Brain microvascular endothelial cell (primary cell): ENCODE measurements at places on chromosomes 7 and 10.
A peak's percentile ranks its signal among the peaks of the same experiment; 100 is the strongest.

- no peak for DNase-seq
Measured at GRCh38 chr7:133618970-133619369, 366.1 kb downstream of the EXOC4 start.

DNA sequence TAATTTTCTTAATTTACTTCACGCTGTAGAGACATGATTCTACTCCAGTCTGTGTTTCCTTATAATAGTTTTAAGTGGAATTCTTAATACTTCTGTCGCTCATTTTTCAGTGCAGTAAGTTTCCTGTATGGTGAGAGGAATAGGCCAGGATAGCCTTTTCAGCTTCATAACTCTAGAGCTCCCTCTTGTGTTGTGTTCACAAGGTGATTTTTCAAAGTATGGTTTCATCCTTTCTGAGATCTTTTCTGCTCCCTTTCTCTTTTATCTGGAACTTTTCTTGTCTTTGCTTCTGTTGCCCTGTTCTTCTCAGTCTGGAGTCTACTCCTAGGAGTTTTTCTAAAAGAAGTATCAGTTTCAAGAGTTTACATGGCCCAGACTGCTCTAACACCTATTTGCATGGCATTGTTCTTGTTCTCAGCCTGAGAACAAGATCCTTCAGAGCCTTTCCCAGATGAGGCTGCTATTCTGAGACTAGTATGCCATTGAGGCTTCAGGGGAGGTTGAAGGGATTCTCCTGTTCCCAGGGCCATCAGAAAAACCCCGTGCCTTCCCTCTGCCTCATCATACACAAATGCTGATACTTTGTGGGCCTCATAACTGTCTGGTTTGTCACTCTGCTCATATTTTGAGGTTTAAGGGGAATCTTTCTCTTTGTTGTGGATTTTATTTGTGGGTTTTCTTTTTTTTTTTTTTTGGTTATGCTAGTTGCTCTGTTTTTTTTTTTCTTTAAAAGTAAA lies 21.8 kb downstream of the NET1 start:
- DNase-seq: peak; percentile 88

DNA sequence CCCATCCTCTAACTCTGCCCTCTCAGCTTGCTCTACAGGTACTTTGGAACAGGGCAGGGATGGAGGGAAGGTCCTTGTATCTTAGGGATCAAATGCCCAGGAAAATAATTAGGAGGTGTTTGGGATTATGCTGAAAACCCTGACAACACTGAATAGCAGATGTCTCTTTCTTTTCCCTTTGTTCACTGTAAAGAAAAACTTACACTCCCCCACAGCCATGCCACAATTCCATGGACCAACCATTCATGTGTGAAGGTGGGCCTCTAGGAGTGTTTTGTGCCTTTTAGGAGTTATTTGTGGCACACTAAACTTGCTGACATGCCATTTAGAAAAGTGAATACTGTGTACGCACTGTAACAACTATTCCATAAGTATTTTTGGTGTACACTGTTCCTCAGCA lies 108.1 kb downstream of the SNX10 start:
- DNase-seq: no peak

GRCh38 chr7:81484261-81484660 lies 285.6 kb downstream of the HGF start:
- peak; percentile 85 for DNase-seq

DNA sequence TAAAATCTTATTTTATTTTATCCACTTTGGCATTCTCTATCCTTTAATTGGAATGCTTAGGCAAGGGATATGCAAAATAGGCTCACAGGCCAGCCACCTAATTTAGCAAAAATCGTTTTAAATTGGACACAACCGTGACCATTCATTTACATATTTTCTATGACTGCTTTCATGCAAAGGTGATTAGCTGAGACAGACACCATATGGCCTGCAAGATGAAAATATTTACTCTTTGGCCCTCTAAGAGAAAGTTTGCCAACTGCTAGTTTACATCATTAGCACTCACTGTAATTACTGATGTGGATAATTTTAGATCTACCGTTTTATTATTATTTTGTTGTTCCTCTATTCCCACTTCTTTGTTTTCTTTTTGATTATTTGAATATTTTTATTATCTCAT lies 375.5 kb upstream of the LRRTM3 start:
- DNase-seq: no peak

GRCh38 chr10:104589871-104590270 lies 51.2 kb upstream of the SORCS3 start:
- DNase-seq: peak; percentile 27
